Glutamatergic neuron (in vitro differentiated cells): ENCODE measurements at places on chromosomes 5 and 9. TPM values are rescaled to one million over a fixed set of nuclear protein-coding genes. Genes with fewer than 3 reads are reported as not detected.

DNA sequence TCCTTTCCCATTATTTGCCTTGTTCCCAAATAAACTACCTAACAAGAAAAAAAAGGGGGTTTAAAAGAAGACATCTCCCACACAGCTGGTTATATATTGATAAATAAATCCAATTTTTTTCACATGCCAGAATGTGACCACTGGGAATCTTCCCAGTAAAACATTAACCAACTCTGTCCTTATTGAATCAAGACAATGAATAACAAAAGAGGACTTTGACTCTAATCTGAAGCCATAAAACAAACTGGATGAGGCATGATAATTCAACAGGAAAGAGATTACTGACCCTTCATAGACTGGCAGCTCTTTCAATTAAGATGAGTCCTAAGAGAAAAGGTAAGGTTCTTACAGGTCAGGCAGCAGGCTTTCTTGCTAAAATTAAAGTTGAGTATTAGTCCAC, 165.8 kb upstream of the CDH6 start:
- no peak for DNase-seq
- H3K4me1 ChIP-seq = peaks cover 2% of the 10 kb centered on the region
- no peaks in the 10 kb centered on the region for H3K36me3 ChIP-seq
- H3K27me3 ChIP-seq = no peaks in the 10 kb centered on the region
- H3K27ac ChIP-seq = no peak overlapping the region

DNA sequence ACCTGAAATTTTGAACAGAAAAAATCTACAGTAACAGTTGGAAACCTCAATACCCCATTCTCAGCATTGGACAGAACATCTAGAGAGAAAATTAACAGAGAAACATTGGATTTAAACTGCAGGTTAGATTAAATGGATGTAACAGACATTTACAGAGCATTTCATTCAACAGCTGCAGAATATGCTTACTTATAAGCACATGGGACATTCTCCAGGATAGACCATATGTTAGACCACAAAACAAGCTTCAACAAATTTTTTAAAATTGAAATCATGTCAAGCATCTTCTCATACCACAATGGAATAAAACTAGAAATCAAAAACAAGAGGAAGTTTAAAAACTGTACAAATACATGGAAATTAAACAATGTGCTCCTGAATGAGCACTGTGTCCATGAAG, 316.3 kb downstream of the FAM170A start:
- H3K27ac ChIP-seq = no peak overlapping the region
- H3K4me1 ChIP-seq = peaks cover 4% of the 10 kb centered on the region
- DNase-seq = no peak
- no peaks in the 10 kb centered on the region for H3K36me3 ChIP-seq
- no peak overlapping the region for H3K4me3 ChIP-seq
- no peaks in the 10 kb centered on the region for H3K27me3 ChIP-seq

- peaks cover 7% of the 10 kb centered on the region for H3K27me3 ChIP-seq
- H3K36me3 ChIP-seq = no peaks in the 10 kb centered on the region
- peaks cover 16% of the 10 kb centered on the region for H3K4me1 ChIP-seq
- DNase-seq = peak; percentile 77
Measured at GRCh38 chr9:89593727-89594427, 10.9 kb upstream of the GADD45G start.

GRCh38 chr5:178831049-178831448, 28.7 kb upstream of the ZNF354B start:
- H3K4me1 ChIP-seq = peaks cover 5% of the 10 kb centered on the region
- no peaks in the 10 kb centered on the region for H3K36me3 ChIP-seq
- no peak for DNase-seq
- H3K4me3 ChIP-seq = no peak overlapping the region
- H3K27me3 ChIP-seq = no peaks in the 10 kb centered on the region
- H3K27ac ChIP-seq = no peak overlapping the region

GRCh38 chr5:121086671-121087070, 622.6 kb downstream of the PRR16 start:
- no peaks in the 10 kb centered on the region for H3K27me3 ChIP-seq
- DNase-seq = no peak
- no peaks in the 10 kb centered on the region for H3K4me1 ChIP-seq
- no peak overlapping the region for H3K27ac ChIP-seq
- no peaks in the 10 kb centered on the region for H3K36me3 ChIP-seq

DNA sequence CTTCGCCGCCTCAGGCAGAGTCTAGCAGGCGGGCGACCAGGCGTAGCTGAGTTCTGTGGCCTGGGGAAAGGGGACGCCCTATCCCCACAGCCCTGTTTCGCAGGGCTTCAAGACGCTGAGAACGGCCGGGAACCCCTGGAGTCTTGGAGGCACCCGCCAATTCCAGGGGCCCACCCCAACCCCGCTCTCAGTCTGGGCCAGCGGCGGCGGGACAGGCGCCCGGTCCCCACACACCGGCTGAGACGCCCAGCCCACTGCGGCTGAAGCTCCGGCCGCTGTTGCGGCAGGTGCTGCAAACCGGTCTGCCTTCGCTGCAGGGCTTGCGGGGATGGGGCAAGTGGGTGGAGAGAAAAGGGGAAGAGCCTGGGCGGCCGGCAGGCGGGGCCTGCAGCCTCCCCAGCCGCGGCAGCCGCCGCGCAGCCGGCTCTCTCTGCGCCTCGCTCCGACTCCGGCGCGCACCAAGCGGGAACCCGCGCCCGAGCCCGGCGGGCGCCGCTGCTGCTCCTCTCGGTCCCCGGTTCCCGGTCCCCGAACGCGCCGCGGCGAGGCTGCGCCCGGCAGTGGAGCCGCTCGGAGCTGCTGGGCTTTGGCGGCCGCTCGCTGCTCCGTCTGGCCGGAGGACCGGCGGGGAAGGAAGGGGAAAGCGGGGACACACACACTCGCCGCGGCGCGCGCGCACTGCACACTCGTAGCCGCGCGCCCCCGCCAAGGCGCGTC, at the start of gene PIP5K1B:
TSS of gene PIP5K1B (plus strand) at position 427 of the 717 bp plus-strand sequence. CDS start 117,375 bp downstream, outside the sequence.
- peaks cover 4% of the 10 kb centered on the region for H3K4me1 ChIP-seq
- peak; percentile 73 for DNase-seq
- H3K4me3 ChIP-seq = peak within 1 kb of the TSS; percentile 87
- H3K27me3 ChIP-seq = peaks cover 12% of the 10 kb centered on the region
- no peaks in the 10 kb centered on the region for H3K36me3 ChIP-seq

- no peak overlapping the region for H3K27ac ChIP-seq
- H3K4me1 ChIP-seq = peaks cover 45% of the 10 kb centered on the region
- H3K27me3 ChIP-seq = peaks cover 2% of the 10 kb centered on the region
- no peak overlapping the region for H3K4me3 ChIP-seq
- DNase-seq = no peak
- H3K36me3 ChIP-seq = no peaks in the 10 kb centered on the region
Measured at GRCh38 chr5:149792540-149793255, 62.6 kb downstream of the PPARGC1B start.

DNA sequence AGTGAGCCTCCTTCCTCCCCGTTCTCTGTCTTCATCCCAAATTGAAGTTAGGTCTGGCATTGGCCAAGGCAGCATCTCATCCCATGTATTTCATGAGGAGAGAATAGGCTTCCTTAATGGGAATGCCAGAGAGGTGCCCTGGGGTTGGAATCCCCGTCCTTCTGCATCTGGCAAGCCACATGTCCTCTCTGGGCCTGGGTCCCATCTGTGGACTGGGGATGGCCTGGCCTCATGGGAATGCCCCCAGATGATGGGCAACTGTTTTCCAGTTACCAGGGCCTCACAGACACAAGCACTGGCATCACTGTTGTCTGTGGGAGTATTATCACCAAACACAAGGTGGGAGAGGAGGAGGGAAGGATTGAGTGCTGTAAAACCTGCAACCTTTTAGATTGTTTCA, 153.9 kb downstream of the FSTL4 start:
- peaks cover 31% of the 10 kb centered on the region for H3K4me1 ChIP-seq
- peaks cover 8% of the 10 kb centered on the region for H3K27me3 ChIP-seq
- H3K4me3 ChIP-seq = no peak overlapping the region
- H3K27ac ChIP-seq = peak overlapping the region; percentile 64
- no peak for DNase-seq

- H3K27me3 ChIP-seq = peaks cover 5% of the 10 kb centered on the region
- peaks cover 75% of the 10 kb centered on the region for H3K4me1 ChIP-seq
- H3K36me3 ChIP-seq = no peaks in the 10 kb centered on the region
- no peak for DNase-seq
Measured at GRCh38 chr9:81375187-81376100, 313.9 kb downstream of the TLE1 start.

- H3K27ac ChIP-seq = no peak overlapping the region
- H3K36me3 ChIP-seq = no peaks in the 10 kb centered on the region
- peaks cover 5% of the 10 kb centered on the region for H3K27me3 ChIP-seq
- H3K4me1 ChIP-seq = peaks cover 26% of the 10 kb centered on the region
Measured at GRCh38 chr9:137643921-137644320, 25.1 kb downstream of the EHMT1 start.

DNA sequence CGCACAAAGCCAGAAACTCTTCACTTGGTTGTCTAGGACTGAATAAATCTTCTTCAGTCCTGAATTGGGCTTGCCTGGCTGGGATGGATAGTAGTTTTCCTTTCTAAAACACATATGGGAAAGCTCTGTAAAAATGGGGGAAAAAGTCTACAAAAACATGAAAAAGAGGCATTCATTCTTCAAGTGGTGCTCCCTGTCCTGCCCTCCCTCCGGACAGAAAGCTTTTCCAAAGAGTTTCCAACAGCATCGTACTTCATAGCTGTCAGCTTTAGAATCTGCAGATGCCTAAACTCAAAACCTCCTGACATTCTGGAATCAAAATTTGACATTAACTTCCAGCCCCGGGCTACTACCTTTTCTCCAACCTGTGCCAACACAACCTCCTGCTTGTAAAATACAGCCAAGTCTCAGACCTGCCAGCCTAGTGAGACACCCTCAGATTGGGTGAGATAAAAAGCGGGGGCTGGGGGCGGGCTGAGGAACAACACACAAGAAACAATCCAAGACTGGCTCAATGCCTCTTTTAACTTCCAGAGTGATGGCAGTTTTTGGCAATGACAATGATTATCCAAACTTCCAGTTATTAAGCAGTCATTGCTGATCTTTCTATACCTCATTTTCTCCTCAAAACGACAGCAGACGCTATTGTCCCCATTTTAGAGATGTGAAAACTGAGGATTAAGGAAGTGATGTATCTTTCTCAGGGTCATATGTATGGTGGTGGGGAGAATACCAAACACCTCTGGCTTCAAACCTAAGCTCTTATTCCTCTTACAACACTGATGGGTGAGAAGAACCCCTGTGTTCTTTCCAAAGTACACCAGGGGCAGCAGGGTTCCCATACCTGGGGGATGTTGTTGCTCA, 1.3 kb downstream of the TNC start:
- H3K36me3 ChIP-seq = peaks cover 3% of the 10 kb centered on the region
- peak overlapping the region; percentile 60 for H3K4me3 ChIP-seq
- H3K27me3 ChIP-seq = peaks cover 4% of the 10 kb centered on the region
- H3K4me1 ChIP-seq = peaks cover 6% of the 10 kb centered on the region

DNA sequence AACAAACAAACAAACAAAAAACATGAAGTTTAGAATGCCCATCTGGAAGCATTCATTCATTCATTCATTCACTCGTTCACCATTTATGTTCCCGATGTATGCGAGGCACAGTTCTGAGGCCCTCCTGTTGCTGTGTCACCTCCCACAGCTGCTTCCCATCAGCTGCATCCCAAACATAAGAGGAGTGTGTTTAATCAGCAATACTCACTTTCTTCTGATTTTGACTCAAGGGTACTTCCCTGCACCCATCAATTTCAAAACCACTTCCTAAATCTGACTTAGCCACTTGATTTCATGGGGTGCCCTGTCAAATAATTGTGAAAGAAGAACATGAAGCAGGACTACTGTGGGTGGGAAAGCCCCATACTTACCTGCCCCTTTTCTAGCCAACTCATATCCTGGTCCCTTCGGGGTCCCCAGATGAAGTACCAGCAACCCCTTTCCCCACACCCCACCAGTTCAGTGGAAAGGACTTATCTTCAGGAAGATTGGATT, 128.0 kb upstream of the IL12B start:
- H3K4me1 ChIP-seq = no peaks in the 10 kb centered on the region
- no peak for DNase-seq
- no peak overlapping the region for H3K27ac ChIP-seq
- H3K27me3 ChIP-seq = no peaks in the 10 kb centered on the region
- no peak overlapping the region for H3K4me3 ChIP-seq

- H3K4me3 ChIP-seq = no peak overlapping the region
- H3K27me3 ChIP-seq = peaks cover 7% of the 10 kb centered on the region
- H3K36me3 ChIP-seq = no peaks in the 10 kb centered on the region
Measured at GRCh38 chr5:150576449-150576949, 64.0 kb upstream of the SYNPO start.

GRCh38 chr9:109609060-109609459, 111.0 kb upstream of the PTPN3 start:
- H3K27me3 ChIP-seq = no peaks in the 10 kb centered on the region
- H3K4me3 ChIP-seq = no peak overlapping the region
- no peaks in the 10 kb centered on the region for H3K36me3 ChIP-seq
- H3K27ac ChIP-seq = no peak overlapping the region
- no peak for DNase-seq

GRCh38 chr5:123124859-123125595, 36.0 kb downstream of the PRDM6 start:
- H3K27me3 ChIP-seq = no peaks in the 10 kb centered on the region
- no peaks in the 10 kb centered on the region for H3K36me3 ChIP-seq
- no peak for DNase-seq
- H3K4me3 ChIP-seq = no peak overlapping the region
- no peak overlapping the region for H3K27ac ChIP-seq

DNA sequence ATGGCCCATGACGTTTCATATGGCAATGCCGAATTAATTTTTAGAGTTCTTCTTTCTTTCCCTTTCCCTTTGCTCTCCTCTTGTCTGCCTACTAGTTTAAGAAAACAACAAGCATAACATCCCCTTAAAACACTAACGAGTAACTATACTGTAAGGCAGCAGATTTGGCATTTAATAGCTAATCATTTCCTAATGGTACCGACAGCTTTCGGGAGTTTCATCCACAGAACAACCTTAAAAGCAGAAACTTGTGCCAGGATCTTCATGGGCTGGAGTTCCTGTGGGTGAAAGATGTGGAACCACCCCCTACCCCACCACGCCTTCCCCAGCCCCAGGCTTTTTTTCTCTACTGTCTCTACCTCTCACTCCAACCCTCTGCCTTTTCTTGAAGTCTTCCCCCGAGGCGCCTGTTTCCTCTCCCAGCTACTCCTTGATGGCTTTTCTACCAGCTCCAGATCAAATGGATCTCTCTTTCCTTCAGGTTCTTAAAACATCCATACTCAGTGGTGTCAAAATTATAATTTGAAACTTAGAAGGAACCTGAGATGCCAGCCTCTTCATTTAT, 319.5 kb downstream of the PIK3R1 start:
- peak overlapping the region; percentile 6 for H3K4me3 ChIP-seq
- peaks cover 4% of the 10 kb centered on the region for H3K27me3 ChIP-seq
- no peak for DNase-seq
- H3K27ac ChIP-seq = peak overlapping the region; percentile 71
- peaks cover 12% of the 10 kb centered on the region for H3K4me1 ChIP-seq

PSD2 gene
- 2.3 TPM for total RNA-seq

TTC16 gene
- not detected for total RNA-seq

TLE1 gene
- 345 TPM for total RNA-seq

FSTL4 gene
- total RNA-seq = 29.0 TPM

KIF4B gene
- total RNA-seq = not detected

ASPN gene
- total RNA-seq = not detected

TBC1D9B gene
- 81.8 TPM for total RNA-seq

HTR1A gene
- 1.2 TPM for total RNA-seq

PTGDS gene
- total RNA-seq = not detected

SLC6A18 gene
- total RNA-seq = not detected

TSSK1B gene
- 0.54 TPM for total RNA-seq

MYOZ3 gene
- 0.64 TPM for total RNA-seq

KLHL9 gene
- total RNA-seq = 38.7 TPM
